ENCODE measurements at places on chromosomes 1 and 21.

DNA sequence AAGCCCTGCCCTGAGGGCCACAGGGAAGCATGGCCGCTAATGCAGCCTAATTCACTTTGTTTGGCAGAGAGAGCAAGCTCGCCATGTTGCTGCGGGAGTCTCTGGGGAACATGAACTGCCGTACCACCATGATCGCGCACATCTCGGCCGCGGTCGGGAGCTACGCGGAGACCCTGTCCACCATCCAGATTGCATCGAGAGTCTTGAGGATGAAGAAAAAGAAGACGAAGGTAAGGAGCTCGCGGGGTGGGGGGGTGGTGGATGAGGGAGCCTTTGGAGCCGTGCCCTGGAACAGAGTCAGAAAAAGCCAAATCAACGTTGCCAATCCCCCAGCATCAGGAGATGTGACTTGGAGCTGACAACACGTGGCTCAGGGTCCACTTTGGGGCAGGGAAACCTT lies 529.4 kb downstream of the KIF26B start:
- no peak for DNase-seq

GRCh38 chr1:26824731-26825130 lies 1.8 kb upstream of the ZDHHC18 start:
- no peak for DNase-seq

DNA sequence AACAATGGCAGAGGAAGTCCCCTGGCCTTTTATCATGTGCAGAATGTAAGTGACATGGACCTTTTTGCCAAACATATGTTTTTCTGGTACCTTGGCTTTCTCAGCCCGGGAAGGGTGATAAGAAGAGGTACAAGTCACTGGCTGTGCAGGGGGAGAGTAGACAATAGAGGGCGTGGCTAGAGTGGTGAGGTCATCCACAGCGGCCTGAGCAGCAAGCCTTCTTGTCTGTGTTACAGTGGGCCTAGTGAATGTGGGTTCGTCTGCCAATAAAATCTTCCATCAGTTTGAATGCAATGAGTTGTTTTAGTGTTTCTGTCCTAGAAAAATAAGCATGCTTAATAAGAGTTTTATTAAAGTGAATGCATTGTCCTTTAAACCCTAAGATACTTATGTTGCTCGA lies 59.0 kb upstream of the PGD start:
- DNase-seq: no peak

GRCh38 chr1:219539645-219540254 lies 73.2 kb downstream of the ZC3H11B start:
- no peak for DNase-seq

DNA sequence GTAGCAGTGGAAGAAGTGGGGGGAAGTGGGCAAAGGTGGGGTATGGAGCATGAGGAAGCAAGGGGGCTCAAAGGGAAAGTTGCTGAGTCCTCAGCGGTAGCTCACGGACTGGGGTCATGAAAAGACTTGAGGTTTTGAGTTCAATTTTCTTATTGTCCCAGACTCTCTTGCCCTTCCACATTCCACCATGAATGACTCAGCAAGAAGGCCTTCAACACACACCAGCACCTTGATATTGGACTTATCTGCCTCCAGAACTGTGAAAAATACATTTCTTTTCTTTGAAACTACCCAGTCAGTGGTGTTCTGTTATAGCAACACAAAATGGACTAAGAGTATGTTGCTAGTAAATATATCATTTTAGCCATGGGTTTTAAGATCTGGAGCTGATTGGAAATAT lies 17.3 kb upstream of the RHBDL2 start:
- DNase-seq: no peak

DNA sequence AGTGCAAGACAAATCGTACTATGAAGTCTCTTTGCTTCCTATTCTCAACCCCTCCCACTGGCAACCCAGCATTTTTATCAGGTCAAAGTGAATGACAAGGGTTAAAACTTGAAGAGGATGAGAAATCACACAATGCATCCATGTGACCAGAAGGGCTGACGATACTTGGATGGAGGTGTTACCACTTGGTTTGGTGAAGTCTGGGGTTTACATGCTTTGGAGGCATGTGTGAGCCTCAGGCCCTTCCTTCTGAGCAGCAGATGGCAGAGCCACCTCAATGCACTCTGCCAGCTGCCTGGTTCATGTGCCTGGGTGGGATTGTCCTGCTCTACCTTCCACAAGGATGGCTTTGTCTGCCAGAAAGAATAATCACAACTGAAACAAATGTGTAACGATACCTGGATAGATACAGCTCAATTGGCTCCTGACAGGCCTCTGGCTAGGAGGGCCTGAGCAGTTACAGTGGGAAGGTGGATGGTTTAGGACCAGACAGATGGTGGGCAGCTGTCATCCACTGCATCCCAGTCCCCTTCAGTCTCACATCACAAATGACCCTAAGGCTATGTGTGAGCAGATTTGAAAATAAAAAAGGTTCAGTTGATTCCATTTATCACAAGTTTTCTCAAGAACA lies 51.5 kb upstream of the CNIH3 start:
- DNase-seq: no peak

GRCh38 chr1:162756523-162756922 lies 34.0 kb upstream of the HSD17B7 start:
- no peak for DNase-seq

All from T-helper 9 cell (primary cell).